Activated naive CD4-positive, alpha-beta T cell treated with anti-CD3 and anti-CD28 coated beads for 36 hours (primary cell): ENCODE measurements at places on chromosomes 12 and 14. TPM values are rescaled to one million over a fixed set of nuclear protein-coding genes. Genes with fewer than 3 reads are reported as not detected.

DNA sequence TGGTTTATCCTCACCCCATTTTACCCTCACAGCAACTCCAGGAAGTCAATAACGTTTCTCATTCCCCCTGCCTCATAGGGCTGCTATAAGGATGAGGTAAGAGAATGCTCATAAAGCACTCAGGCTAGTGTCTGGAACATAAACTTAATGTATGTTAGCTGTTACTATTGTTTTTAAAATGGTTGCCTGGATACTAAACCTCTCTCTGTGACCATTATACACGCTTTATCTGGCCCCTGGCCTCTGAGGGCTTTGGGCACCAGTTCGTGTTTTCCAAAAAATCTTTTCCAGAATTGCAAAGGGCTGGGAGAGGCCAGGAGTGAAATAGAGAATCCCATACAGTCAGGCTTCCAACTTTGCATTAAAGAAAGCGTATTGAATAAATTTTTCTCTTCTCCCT lies 113.9 kb downstream of the KTN1 start:
- DNase-seq = no peak
- H3K36me3 ChIP-seq = peaks cover 2% of the 10 kb centered on the region
- no peak overlapping the region for H3K27ac ChIP-seq
- peaks cover 3% of the 10 kb centered on the region for H3K4me1 ChIP-seq
- H3K27me3 ChIP-seq = no peaks in the 10 kb centered on the region

- H3K36me3 ChIP-seq = peaks cover 6% of the 10 kb centered on the region
- DNase-seq = peak; percentile 70
- H3K27ac ChIP-seq = no peak overlapping the region
- H3K27me3 ChIP-seq = no peaks in the 10 kb centered on the region
Measured at GRCh38 chr12:130826151-130826801, 12.8 kb downstream of the STX2 start.

GPR162 gene
- total RNA-seq = not detected

GRCh38 chr12:47107926-47108325 lies 28.2 kb upstream of the AMIGO2 start:
- DNase-seq = no peak
- peaks cover 31% of the 10 kb centered on the region for H3K4me1 ChIP-seq
- no peak overlapping the region for H3K27ac ChIP-seq
- H3K27me3 ChIP-seq = no peaks in the 10 kb centered on the region
- H3K36me3 ChIP-seq = peaks cover 20% of the 10 kb centered on the region

DNA sequence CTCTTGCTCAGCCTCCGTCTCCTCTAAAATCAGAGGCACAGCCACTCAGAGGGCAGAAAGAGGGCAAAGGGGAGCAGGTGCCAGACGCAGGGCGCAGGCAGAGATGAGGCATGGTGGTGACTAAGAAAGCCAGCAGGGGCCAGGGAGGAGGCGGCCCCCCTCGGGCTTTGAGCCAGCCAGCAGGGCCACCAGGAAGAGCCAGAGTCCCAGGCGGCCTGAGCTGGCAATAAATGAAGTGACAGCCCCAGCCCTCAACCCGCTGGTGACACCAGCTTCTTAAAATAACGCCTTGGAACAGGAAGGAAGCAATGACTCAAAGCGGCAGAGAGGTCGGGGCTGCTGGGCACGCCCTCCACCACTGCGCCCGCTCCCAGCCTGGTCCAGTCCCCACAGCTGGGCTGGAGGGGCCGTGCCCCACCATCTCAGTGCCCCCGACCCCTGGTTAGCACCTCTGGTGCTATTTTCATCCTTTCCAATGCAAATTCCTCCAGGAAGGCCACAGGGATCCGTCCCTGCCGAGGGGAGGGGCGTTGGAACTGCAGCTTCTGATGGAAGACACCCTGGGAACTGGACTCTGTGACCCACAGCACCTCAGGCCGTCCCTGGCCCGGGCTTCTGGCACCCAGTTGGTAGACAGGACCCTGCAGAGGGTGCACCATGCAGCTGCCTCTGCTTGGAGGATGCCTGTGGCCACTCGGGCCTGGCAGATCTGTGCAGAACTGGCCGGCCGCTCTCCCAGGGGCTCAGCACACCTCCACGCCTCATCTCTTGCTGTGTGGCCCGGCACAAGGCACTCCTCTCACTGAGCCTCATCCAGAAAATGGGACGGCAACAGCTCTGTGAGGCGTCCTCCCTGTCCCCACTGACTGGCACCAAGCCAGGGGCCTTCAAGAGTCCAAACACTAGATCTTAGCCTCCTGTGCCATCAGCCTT lies 113.7 kb downstream of the NCOR2 start:
- no peaks in the 10 kb centered on the region for H3K27me3 ChIP-seq
- no peak overlapping the region for H3K4me3 ChIP-seq
- peaks cover 57% of the 10 kb centered on the region for H3K4me1 ChIP-seq
- H3K27ac ChIP-seq = no peak overlapping the region

DNA sequence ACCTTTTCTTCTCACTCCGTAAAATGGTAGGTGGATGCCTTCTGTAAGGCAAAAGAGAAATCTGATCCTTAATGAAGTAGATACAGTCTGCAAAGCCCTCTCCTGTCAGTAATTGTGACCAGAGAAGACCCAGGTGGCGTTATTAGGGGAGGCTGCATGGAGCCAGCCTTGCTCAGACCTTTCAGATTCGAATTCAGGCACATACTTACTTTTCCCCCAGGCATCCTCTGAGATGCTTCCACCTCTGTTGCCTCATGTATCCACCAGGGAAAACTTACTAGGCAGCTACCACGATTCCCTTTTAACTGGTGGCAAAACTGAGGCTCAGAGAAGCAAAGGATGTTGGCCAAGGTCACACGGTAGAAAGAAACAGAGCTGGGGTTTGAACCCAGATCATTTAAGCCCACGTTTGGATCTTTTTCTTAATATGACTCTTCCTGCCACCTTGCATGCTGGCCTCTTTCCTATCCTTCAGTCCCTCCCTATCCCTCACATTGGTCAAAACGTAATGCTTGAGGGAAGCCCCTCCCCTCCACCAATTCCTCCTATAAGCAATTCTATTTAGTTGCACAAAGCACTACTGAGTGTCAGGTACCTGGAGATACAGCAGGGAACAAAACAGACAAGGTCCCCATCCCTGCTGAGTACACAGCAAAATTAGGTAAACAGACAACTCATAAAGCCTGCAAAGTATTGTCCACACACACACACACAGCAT lies 179.4 kb downstream of the KSR2 start:
- no peaks in the 10 kb centered on the region for H3K36me3 ChIP-seq
- no peak for DNase-seq

- peaks cover 14% of the 10 kb centered on the region for H3K4me1 ChIP-seq
- no peak overlapping the region for H3K4me3 ChIP-seq
- DNase-seq = no peak
- no peaks in the 10 kb centered on the region for H3K27me3 ChIP-seq
Measured at GRCh38 chr12:69396041-69396440, 36.5 kb downstream of the YEATS4 start.

DNA sequence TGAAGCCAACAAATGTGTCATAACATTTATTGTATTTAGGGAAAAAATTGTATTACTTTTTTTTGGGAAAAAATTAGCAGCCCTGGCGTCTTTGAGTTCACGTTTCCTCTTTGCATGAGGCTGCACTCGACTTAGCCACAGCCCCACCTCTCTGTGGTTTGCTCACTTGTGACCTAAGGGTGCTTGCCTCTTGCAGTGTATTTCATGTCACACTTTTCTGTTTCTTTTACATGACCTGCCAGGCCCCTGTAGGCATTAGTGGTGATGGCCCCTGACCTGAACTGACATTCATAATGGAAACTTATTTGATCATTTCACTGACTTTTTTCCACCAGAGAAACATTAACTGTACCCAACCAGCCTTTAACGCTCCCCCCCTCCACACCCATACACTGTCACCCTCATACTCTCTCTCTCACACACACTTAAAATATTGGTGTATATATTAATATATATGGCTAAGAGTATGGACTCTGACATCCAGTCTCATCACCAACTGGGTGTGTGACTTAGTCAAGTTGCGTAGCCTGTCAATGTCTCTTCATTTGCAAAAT lies 122.9 kb downstream of the PRKCH start:
- no peaks in the 10 kb centered on the region for H3K27me3 ChIP-seq
- peaks cover 93% of the 10 kb centered on the region for H3K4me1 ChIP-seq
- H3K4me3 ChIP-seq = peak overlapping the region; percentile 66
- peak; percentile 90 for DNase-seq
- peak overlapping the region; percentile 96 for H3K27ac ChIP-seq
- H3K36me3 ChIP-seq = peaks cover 27% of the 10 kb centered on the region

DNA sequence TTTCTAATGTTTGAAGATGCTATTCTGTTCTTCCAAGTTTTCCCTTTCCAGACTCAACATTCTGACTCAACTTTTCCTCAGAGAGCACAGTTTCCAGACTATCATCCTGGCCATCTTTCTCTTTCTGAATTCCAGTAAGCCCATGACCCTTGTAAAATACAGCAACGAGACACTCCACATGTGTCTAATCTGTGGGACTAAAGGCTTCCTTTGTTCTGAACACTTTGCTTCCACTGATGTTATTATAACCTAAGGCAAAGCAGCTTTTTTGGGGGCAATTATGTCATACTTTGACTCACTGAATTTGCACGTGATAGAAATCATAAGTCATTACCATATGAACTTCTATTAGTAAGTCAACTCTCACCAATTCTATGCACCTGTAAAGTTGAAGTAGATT lies 6.3 kb upstream of the ART4 start:
- H3K27ac ChIP-seq = no peak overlapping the region
- H3K4me1 ChIP-seq = peaks cover 9% of the 10 kb centered on the region
- H3K36me3 ChIP-seq = no peaks in the 10 kb centered on the region
- no peak for DNase-seq

KRT74 gene
- not detected for total RNA-seq

SLC17A8 gene
- total RNA-seq = not detected
